ENCODE measurements at places on chromosomes 3 and 15.

- DNase-seq, result peak; percentile 40
Measured at GRCh38 chr3:66396161-66396760, 104.6 kb downstream of the LRIG1 start.

- no peak for DNase-seq
Measured at GRCh38 chr15:37104424-37104981, 4.2 kb upstream of the MEIS2 start.

- DNase-seq, result no peak
Measured at GRCh38 chr3:14336749-14337598, 65.4 kb upstream of the SLC6A6 start.

- peak; percentile 27 for DNase-seq
Measured at GRCh38 chr15:50463423-50464358, 39.5 kb downstream of the USP8 start.

DNA sequence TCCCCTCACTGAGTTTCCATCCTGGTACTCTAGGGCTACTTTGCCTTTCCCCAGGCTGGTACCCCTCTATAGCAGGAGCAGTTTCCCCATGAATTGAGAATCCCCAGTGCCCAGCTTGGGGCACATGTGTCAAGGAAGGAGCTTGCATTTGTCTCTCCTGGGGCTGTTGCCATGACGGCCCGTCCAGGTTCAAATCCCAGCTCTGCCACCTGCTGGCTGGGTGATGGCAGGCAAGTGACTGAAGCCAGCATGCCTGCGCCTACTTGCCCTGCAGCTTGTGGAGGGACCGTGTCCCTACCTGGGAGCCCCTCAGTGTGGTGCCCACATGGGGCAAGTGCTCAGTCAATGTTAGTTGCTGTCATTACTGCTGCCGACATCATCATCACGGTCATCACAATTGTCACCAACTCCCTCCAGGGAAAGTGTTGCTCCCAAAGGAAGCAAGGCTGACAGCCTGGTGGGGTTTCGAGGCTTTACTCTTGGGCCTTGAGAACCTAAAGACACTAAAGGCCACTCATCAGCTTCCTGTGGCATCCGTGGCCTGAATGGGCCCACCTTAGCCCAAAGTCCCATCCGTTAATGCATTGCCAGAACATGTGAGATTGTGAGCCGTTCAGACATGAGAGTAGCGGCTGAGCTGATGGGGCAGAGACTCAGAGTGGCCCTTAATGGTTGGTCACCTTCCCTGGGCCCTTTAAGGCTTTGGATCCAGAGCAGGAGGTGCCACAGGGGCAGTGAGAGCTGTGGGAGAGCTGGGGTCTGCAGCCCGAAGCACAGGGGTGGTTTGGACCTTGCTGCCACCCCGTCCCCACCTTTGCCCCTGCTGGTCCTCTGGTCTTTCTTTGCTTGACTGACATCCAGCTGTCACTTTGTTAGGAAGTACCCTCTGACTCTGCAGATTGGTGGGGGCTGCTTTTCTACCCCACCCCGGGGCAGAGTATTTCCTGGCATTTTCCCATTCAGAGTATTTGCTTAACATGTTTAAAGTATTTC is 144.4 kb downstream of the DNAJB8 start:
- peak; percentile 49 for DNase-seq

All from AG08395 (cell line).